ENCODE measurements at places on chromosomes 12 and 14.

GRCh38 chr14:100660882-100661635 is 65.6 kb upstream of the DLK1 start:
- no peak for DNase-seq

GRCh38 chr12:106897981-106898901 is 57.5 kb upstream of the TMEM263 start:
- DNase-seq: no peak

GRCh38 chr14:69542311-69542710 is 32.4 kb downstream of the CCDC177 start:
- no peak for DNase-seq

DNA sequence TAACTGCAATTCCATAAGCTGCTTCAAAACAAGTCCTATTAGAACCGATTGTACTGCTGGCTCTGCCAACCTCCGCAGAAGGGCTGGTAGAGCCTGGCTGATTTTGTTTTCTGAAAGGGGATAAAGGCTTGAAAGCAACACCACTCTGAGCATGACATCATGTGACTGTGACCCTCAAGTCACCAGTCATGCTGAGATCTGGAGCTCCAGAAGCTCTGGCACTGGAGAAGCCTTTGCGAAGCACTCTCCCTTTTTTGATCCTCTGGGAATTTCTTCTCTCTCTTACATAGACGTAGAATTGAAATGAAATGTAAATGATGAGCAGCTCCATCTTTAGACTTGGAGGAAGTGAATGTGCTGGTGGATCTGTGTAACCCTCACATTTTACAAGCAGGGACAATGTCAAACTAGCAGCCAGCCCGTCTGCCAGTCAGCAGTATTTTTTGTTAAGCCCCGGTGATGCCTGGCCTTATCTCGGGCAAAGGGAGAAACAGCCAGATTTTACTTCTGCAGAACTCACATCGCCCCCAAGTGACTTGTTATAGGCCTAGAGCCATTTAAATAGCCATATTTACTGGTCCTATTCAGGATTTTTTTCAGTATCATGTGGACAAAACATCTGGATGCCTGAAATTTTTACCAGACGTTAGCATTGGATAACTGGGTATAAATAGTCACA is 112.1 kb upstream of the NPAS3 start:
- no peak for DNase-seq

DNA sequence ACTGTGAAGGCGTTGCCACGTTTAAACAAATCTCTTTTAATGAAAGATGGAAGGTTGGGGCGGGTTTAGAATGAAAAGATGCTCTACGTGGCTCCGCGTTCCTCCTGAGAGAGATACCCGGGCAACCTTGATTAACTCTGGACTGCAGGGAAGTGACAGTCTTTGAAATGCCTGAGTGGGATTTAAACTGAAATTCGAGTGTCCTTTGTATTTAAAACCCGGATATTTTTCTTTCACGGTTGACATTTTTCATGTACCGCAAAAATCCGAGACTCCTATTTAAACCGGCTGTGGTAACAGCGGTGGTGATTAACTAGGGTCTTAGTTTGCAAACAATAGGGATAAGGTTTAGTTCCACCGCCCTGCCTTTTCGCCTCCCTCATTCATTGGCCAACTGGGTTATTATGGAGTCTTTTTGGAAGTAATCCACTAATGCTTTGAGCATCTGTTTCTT is 707 bp downstream of the G2E3 start:
- no peak for DNase-seq

DNA sequence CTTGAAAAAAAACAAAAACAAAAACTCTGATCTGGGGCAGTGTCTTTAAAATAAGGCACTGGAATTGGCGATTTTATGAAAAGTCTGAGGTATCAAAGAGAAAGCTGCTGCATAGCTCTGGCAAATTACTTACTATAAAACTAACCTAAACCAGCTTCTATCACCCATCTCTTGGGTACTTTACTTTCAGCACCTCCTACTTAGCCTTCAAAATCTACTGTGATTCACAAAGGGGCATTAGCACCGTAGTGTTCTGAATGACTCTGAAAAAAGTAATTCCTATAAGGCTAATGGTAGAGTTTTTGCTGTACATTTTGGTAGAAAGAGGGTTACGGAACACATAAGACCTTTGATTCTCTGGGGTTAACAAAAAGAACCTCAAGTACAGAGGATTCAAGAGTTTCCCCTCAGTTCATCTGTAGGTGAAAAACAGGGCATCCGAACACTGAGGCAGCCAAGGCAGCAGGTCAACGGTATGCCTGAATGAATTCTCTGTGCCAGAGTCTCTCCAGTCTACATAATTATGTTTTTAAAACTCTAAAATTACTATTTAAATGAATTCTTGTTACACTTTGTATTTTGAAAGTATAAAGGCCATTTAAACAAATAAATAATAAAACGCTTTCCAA is 101.5 kb downstream of the ELK3 start:
- DNase-seq: no peak

GRCh38 chr14:63770187-63770807 is 42.4 kb upstream of the SGPP1 start:
- peak; percentile 52 for DNase-seq

DNA sequence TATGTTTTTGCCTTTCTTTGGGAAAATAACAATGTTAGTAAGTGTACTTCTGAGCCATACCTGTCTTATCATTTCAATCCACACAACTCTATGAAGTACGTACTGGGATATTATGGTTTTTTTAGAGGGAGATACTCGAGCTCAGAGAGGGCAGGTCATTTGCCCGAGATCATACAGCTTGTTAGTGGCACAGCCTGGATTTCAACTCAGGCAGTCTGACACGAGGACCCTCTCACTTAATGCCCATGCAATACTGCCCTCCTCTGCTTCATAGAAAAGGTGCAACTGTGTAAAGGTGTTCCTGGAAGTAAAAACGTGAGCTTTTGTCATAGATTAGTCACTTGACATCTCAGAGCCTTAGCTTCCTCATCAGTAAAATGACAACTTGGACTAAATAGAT is 128.0 kb downstream of the NDUFA12 start:
- no peak for DNase-seq

DNA sequence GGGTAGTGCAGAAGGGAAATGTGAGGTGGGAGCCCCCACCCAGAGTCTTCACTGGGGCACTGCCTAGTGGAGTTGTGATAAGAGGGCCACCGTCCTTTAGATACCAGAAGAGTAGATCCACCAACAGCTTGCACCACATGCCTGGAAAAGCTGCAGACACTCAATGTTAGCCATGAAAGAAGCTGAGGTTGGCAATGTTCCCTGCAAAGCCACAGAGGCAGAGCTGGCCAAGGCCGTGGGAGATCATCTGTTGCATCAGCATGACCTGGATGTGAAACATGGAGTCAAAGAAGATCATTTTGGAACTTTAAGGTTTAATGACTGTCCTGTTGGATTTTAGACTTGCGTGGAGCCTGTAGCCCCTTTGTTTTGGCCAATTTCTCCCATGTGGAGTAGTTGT is 468.4 kb upstream of the FOXG1 start:
- DNase-seq: no peak

GRCh38 chr12:2144951-2145350 is 92.2 kb downstream of the CACNA1C start:
- DNase-seq: no peak

GRCh38 chr12:112645586-112645985 is 146.0 kb upstream of the RPH3A start:
- no peak for DNase-seq

DNA sequence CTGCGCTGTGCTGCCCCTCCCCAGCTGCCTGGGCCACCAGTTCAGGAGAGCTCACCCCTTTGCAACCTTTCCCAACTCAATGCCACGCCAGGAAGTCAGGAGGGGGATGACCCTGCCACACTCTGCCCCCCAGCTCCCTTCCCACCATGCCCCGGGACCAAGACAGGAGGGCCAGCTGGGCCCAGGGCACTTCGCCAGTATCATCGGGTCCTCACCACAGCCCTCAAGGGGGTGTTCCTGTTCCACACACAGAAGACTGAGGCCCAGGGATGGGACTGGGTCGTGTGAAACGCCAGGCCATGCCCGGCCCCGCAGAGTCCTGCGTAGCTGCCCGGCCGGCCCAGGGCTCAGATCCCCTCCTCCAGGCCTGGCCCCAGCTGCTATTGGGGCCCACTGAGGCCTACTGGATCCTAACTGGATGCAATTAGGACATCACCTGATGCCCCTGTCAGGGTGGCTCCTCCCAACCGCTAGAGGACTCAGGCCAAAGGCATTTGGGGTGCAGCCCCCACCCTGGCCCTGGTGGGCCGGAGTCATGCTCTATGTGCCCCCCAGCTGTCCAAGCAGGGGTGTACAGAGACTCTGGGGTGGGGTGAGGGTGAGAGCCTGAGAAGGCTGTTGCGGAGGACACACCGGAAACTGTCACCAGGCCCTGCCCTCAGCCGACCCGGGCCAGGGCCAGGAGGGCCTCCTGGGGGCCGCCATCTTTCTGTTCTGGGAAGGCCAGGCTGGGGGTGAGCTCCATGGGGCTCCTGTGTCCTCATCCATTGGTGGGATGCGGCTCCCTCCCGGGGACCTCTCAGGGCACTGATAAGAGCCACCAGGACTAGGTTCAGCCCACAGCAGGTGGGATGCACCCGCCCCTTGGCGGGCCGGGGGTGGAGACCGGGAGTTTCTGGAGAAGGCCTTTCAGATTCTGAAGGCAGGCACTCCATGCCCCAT is 29.3 kb upstream of the ANKRD9 start:
- DNase-seq: no peak

- DNase-seq: no peak
Measured at GRCh38 chr12:41537522-41537921, 349.4 kb downstream of the PDZRN4 start.

- no peak for DNase-seq
Measured at GRCh38 chr12:113863455-113863845, 102.7 kb downstream of the RBM19 start.

GRCh38 chr12:2358986-2359658 is 306.3 kb downstream of the CACNA1C start:
- no peak for DNase-seq

DNA sequence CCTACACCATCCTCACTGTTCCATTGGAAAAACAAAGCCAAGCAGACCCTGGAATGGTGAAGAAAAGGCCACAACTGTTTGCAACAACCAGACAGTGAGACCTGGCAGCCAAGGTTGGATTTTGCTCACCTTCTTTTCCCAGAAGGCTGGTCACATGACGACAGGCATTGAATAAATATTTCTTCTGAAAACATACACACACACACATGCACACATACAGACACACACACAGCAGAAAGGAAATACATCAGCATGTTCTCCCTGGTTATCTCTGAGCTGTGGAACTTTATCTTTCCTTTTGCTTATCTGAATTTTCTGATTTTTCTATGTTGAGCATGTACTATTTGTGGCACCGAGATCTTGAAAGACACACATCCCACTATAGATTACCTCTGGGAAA is 38.0 kb upstream of the CCDC60 start:
- DNase-seq: no peak

DNA sequence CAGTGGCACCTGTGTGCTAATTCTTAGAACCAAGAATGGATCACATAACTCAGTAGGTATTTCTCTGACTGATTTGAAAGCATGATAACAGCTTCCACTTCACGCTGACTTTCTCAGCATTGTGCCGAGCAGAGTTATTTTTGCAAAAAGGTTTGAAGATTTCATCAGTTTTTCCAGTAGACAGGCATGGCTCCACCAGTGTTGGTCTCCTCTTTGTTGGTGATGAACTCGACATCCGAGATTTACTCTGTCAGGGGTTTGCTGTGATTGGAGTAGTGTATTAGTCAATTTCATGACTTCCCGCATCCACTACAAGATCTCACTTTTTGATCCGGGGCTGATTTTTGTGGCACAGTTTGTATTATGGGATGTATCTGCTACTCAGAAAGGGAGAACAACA is 85.3 kb downstream of the PRKCH start:
- DNase-seq: no peak

Measured in stimulated activated CD8-positive, alpha-beta memory T cell treated with anti-CD3 and anti-CD28 coated beads, Interleukin-4, amount 100 ng/mL, for 48 hours (primary cell).